Astrocyte of the hippocampus (primary cell): ENCODE measurements at places on chromosomes 7 and 10.

- peak; percentile 76 for DNase-seq
Observed at GRCh38 chr7:107180378-107180777, 11.6 kb downstream of the HBP1 start.

DNA sequence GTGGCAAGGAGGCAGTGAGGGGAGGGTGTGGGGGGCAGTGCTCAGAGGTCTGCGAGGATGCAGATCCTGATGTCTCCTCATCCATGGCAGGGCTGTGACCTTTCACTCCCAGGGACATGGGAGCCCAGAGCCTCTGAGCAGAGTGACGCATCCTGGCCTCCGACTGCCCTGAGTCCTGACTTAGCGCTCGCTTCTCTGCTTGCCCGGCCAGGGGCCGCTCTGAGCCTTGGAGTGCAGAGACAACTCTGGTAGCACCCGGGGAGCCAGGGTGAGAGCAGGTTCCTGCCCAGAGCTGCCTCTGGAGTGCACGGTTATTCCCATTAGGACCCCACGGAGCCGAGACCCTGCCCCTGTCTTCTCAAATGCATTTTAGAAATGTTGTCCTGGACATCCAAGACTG is 188.0 kb downstream of the TCERG1L start:
- no peak for DNase-seq

GRCh38 chr7:23661385-23661784 is 18.6 kb upstream of the FAM221A start:
- no peak for DNase-seq

- DNase-seq = no peak
Observed at GRCh38 chr7:46859963-46860475, 721.9 kb downstream of the TNS3 start.

DNA sequence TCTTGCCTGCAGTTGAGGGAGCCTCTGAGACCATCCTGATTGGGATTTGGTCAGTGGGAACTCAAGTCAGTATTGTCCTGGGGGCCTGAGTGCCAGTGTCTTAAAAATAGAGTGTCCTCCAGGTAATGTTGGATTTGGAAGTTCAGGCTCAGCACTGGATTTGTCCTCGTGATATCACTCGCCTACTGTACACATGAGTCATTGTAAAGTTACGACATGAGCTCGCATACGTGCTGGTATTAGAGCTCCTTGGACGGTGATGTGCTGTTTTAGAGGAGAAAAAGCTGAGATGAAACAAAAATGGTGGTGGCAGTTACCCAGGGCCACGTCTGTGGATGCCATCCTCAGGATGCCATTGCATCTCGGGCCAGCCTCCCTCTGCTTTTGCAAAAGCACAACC is 78.2 kb downstream of the MGMT start:
- DNase-seq = no peak

DNA sequence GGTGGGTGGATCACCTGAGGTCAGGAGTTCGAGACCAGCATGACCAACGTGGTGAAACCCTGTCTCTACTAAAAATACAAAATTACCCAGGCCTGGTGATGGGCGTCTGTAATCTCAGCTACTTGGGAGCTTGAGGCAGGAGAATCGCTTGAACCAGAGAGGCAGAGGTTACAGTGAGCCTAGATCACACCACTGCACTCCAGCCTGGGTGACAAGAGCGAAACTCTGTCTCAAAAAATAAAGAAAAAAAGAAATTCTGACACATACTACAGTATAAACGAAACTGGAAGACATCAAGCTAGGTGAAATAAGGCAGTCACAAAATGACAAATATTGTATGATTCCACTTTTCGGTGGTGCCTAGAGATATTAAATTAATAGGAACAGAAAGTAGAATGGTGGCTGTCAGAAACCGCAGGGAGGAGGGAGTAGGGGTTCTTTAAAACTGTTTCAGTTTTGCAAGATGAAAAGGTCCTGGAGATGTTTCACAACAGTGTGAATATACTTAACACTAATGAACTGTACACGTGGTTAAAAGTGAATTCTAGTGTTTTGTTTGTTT is 23.2 kb downstream of the PILRA start:
- DNase-seq = no peak

- DNase-seq = peak; percentile 29
Observed at GRCh38 chr10:22453948-22454591, 108.8 kb downstream of the SPAG6 start.

DNA sequence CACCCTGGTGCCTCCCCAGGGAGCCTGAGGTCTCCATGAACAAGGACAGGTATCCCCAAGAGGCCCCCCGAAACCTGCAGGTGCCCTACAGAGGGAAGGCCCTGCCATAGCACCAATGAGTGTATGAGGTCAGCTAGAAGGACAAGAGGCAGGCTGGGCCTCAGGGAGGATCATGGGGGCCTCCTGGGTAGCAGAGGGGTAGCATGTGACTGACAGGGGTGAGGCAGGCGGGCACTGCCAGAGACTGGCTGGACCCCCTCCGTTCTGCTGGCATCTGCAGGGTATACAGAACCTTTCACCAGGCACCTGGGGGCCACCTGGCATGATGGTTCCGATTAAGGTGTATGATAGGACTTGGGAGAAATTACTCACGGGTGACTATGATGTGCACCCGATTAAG is 79.2 kb upstream of the KCTD7 start:
- DNase-seq = no peak

DNA sequence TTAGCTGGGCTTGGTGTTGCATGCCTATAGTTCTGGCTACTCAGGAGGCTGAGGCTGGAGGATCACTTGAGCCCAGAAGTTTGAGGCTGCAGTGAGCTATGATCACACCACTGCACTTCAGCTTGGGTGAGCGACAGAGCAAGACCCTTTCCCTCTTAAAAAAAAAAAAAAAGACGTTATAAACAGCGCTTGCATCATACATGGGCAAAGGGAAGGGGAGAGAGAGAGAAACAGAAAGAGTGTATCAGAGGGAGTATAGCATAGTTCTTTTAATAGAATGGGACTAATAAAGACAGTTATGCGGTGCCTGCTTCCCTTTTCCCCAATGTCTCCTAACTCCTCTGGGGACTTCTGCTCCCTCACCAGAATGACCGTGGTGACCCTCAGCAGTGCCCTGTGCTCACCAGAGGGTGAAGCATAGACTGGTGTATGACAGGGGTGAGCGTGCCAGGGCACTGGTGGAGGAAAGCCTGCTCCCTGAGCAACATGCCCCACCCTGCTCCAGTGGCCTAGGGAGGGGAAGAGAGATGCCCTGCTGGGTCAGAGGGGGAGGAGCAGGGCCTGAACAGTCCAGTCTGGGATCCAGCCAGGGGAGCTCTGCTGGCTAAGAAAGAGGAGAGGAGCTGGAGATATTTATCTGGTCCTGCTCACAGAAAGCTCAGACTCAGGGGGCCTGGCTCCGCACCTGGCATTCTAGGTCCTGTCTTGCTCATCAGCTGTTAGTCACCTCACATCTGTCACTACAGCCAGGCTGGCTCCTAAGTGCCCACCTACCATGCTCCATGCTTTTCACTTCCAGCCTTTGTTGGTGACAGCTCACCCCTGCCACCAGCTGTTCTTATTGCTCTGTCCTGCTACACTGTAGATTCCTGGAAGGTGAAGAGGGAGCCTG is 2.2 kb downstream of the PDZD7 start:
- no peak for DNase-seq

DNA sequence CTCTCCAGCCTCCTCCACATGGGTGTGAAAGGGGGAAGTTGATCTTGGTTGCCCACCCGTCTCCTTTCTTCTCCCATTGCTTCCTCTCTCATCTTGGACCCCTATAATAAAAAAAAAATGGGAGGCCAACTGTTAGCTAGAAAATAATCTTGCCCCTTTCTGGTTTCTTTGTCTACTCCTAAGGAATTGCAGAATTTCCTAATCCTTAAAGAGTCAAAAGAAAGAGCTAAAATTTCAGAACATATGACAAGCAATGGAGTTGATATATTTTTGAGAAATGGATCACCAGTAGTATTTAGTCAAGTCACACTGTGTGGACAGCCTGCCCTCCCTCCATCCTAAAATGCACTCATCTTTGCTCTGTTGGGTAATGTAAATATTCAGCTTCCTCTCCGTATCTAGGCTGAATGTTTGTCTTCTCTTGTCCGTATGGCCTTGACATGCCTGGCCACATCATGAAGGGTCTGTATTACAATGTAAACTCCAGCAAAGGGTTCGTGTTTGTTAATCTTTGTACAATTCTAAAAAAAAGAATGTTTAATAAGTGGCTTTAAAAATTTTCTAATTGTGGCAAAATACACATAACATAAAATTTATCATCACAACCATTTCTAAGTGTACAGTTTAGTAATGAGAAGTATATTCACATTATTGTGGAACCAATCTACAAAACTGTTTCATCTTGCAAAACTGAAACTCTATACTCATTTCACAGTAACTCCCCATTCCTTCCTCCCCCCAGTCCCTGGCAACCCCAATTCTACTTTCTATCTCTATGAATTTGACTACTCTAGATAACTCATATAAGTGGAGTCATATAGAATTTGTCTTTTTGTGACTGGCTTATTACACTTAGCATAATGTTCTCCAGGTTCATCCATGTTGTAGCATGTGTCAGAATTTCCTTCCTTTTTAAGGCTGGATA is 71.5 kb downstream of the ZNF92 start:
- DNase-seq = no peak

- no peak for DNase-seq
Observed at GRCh38 chr7:68535266-68535665, 1063.0 kb upstream of the AUTS2 start.

- no peak for DNase-seq
Observed at GRCh38 chr7:129072479-129073011, 17.6 kb upstream of the TNPO3 start.

- DNase-seq = peak; percentile 86
Observed at GRCh38 chr10:120514035-120514620, 57.1 kb downstream of the PLPP4 start.

GRCh38 chr7:73817121-73817520 is 13.7 kb upstream of the CLDN4 start:
- DNase-seq = no peak

GRCh38 chr7:75734586-75735458 is 3.9 kb downstream of the HIP1 start:
- peak; percentile 55 for DNase-seq

DNA sequence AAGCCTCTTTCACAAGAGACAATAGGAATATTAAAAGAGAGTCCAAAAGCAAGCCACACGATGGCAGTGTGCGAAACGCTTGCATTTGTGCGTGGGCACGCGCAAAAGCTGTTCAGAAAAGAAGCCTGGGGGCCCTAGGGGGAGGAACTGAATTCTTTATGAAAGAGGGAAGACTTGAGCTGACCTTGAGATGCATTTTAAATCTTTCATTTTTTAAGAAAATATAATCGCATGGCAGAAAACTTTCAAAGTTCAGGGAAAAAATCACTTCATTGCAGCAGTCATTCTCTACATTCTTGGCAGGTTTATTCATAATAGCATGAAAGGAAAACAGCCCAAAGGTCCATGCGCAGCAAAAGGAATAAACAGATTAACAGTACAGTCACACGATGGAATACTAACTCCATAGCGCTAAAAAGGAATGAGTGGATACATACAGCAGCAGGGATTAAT is 206.5 kb upstream of the PRKCQ start:
- peak; percentile 80 for DNase-seq

GRCh38 chr7:26340476-26341018 is 48.9 kb downstream of the SNX10 start:
- DNase-seq = no peak

DNA sequence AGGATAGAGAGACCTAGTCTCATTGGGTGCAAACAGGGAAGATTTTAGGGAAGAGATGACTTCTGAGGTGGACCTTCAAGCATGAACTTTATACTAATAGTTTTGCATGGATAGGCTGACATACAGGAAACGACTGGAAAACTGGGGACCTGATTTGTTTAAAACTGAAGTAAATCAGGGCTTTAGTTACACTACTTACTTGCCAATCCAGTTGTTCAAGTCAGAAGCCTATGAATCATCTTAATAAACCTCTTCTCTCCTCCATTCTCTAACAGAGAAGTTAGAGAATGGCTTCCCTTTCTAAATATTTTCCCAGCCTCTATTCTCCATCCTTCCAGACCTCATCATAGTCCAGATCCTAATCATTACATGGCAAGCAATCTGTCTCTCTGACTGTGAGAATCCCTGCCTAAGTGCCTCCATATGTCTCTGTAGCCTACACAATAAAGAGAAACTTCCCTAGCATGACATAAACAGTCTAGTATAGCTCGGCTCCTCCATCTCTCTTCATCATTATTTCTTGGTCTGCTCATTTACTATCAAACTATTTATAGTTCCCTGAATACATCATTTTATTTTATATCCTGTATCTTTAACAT is 55.8 kb downstream of the PRKG1 start:
- DNase-seq = no peak

DNA sequence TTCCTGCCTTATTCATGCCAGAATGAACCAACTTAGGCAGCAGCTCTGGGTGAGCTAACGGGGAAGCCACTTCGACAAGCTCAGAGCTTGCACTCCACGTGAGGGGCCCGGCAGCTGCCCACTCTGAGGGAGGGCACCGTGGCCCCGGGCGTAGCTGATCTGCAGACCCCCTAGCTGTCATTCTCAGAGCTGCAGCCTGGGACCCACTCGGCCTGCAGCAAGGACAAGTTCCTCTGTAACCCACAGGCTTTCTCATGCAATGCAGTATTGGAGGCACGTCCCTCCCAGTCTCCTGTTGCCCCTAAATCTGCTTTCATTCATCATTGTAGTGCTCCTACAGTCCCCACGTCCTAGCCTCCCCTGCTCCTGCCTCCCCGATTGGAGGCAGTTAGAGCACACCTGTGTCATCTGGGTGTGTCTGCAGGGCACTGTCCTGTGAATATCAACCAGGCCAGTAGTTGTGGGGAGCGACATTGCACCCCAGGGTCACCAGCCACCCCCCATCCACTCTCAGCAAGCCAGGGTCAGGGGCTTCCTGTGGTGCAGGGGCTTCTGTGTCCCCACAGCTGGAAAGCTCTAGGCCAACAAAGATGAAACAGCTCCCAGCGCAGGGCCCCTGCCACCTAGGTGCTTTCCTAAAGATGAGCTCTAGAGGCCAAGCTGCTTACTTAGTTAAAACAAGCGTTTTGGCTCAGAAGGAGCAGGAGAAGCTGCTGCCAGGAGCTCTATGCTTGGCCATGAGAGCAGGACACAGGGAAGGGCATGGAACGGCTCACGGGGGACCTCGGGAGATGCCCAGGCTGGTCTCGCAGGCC is 333.6 kb downstream of the ADARB2 start:
- DNase-seq = no peak

- no peak for DNase-seq
Observed at GRCh38 chr7:11456574-11456973, 375.4 kb downstream of the THSD7A start.

GRCh38 chr10:90920986-90921666 is at the start of gene ANKRD1:
Gene ANKRD1 (minus strand): TSS chr10:90921087. CDS start chr10:90921027, 60 bp downstream.
- peak; percentile 96 for DNase-seq

- DNase-seq = no peak
Observed at GRCh38 chr10:112570585-112570984, 123.6 kb downstream of the VTI1A start.

- DNase-seq = no peak
Observed at GRCh38 chr7:86962623-86963022, 96.8 kb downstream of the ELAPOR2 start.

GRCh38 chr7:82210416-82211184 is 233.0 kb downstream of the CACNA2D1 start:
- DNase-seq = no peak

DNA sequence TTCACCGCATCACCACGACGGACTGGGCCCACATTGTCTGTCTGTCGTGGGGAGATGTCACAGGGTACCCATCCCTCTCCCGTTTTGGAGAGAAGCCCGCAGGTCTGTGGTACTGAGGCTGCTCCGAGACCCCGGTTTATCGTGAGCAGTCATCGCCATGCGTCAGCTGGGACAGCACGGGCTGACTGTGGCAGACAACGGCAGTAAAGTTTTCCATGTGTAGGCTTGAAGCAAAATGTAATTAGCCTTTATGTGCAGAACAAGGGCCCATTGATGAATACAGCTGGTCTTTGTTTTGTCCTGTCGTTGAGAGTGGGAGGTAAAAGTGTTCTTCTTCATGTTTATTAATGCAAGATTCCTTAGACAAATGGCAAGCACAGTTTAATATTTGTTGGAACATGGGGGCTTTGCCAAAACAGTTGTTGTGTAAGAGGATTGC is 167.4 kb upstream of the SH2B2 start:
- peak; percentile 42 for DNase-seq
